ENCODE measurements at places on chromosomes 5 and 9.

DNA sequence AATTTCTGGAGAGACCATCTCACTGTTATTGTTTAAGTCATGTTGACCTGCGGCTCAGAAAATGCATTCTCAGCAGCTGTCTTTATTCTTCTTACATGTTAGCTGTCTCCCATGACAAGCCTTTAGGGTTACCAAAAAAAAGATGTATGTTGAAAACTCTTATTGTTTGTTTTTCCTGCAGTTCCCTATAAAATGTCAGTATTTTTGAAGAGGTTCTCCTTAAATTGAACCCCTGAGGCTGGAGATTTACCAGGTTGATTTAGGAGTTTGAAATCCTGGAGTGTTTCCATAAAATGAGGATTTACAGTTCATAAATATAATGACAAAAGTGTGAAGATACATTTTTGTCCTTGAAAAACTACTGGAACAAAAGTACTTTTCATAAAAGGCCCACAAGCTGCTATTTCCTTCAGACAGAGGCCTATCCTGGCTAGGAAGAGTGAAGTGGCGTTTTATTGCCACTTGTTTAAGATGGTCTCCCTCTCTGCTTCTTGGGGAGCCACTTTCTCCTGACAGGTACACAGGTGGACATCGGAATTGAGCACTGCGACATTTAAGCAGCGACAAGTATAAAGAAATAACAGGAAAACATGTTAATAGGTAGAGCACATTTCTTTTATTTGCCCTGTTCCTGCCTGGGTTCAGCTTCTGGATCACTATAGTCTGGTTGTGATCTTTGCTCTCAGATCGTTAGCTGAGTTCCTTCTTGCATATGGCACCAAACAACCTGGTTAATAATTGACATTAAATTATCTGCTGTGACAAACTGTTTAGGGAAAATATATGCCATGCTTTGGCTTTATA lies 344.8 kb upstream of the RPS23 start:
- no peak for DNase-seq

GRCh38 chr5:54541823-54542783 lies 24.5 kb downstream of the SNX18 start:
- DNase-seq: no peak

DNA sequence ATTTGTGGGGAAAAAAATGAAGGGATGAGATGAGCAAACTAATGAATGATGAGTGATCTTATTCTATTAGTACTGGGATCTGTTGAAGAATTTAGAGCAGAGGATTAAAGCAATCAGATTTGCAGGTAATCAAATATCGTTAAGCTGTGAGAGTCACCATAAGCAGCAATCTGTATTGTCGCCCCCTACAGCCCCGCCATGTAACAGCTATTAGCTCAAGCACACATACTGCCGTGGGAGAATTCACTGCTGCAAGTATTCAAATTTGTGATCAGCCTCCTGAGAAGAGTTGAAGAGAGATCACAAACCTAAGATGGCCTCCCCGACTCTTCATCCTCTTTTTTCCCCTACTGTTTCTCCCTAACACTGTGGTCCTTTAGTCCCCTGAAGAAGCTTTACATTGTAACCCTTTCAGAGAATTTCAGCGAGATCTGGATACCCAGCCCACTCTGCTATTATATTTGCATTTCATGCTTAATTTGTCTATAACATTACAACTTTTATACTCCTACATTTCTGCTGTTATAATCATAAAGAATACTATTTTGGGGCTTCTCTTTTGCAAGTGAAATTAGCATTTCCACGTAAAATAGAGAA lies 28.5 kb upstream of the PHF24 start:
- peak; percentile 0 for DNase-seq

DNA sequence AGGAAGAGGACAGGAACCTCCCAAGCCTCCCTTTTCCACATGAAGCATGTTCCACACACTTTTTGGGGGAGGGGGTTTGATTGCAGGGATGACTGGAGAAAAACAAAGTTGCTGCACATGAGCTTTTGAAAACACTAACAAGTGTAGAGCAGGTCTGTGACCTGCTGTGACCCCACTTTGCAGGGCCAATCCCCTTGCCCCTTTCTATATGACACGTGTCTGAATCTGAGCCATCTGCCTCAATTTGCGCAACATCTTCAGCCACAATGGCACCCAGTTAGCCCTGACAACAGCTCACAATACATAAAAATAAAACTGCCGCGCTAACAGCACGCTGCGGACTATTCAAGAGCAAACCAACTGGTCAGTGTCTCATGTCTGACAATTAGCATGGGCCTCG lies 227.8 kb upstream of the TBCA start:
- DNase-seq: no peak

GRCh38 chr5:86968301-86968753 lies 299.4 kb upstream of the RASA1 start:
- DNase-seq: peak; percentile 27

- no peak for DNase-seq
These were observed 9.3 kb downstream of the HMGXB3 start for GRCh38 chr5:150009671-150010387.

DNA sequence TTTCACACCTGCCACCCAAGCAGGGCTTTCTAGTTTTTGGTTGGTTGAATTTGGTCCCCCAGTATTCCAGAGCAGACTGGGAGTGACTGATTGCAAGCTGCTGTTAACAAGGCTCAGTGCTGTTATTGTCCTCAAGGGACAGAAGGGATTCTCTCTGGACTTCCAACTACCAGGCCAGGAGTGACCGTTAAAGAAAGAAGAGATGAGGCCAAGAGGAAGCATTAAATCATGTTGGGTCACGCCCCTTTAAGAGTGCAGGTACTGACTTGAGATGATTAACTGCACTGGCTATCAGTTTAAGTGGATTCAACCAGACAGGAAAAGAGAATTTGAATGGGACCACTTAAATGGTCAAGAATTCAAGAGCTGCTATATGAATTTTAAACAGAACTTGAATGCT lies 220.8 kb upstream of the PCSK5 start:
- no peak for DNase-seq

DNA sequence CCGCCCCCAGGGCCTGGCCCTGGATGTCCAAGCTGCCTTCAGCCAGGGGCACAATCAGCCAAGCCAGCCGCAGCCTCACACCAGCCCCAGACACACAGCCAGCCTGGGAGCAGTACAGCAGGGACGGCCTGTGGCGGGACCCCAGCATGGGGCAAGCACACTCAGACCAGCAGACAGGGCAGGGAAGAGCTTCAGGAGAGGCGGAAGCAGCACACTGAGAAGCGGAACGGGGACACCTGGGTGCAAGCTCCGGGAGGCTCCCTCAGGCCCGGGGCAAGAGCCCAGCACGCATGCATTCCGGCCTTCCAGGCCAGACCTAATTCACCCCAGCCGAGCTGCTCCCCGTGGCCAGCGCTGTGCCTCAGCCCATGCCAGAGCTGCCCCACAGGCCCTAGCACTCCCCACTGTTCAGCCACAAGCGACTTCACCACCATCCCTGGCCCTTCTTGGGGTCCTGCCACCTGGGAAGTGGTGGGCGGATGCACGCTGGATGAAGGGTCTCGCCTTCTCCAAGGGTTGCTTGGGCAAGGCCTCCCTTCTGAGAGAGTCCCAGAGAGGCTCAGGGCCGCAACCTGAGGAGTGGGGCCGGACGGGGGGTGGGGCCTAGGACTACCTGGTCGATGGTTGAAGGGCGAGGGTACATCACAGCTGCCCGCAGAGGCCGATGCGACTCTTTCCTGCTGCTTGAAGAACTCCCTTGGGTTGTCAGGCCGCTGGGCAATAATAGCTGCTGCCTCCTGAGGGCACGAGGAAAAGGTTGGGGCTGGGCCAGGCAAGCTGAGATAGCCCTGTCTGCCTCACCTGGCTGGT lies 13.4 kb downstream of the DBN1 start:
- no peak for DNase-seq

GRCh38 chr9:38141746-38142591 lies 72.9 kb upstream of the SHB start:
- peak; percentile 30 for DNase-seq

GRCh38 chr9:122294531-122294930 lies 29.8 kb downstream of the MRRF start:
- no peak for DNase-seq

GRCh38 chr9:5459289-5459829 lies 9.0 kb downstream of the CD274 start:
- no peak for DNase-seq

GRCh38 chr9:128001779-128002298 lies 21.1 kb upstream of the EEIG1 start:
- peak; percentile 47 for DNase-seq

DNA sequence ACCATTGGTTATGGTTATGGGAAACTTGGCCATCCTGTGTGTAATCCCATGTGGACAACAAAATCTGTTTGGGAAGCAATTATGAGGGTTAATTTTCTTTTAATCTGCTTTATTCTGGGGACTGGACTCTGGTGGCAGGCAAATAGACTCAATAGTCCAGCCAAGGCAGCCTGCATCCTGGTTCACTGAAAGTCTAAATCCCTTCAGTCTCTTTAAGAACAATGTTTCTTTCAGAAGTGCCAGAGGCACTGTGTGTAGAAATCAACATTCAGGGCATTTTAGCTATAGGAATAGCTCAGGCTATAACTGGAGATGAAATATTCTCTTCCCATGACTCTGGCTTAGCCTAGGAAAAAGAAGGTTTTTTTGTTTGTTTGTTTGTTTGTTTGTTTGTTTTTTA lies 118.0 kb downstream of the SPATA31D1 start:
- DNase-seq: peak; percentile 59

DNA sequence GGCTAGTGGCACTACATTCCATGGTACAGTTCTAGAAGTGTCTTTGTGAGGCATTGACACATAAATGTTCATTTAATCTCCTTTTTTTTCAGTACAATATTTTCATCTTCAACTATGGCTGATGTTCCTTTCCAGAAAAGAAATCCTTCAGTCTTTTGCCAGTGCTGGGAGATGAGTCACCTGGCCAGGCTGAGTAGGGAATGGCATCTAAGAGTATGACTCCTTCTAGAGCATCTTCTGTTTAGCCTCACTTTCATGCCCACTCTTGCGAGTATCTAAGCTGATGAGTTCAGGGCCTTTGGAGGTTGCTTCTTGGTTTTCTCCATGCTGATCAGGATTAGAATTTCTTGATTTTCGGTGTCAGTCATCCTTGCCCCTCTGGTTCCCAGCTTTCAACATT lies 124.4 kb downstream of the SLC28A3 start:
- DNase-seq: no peak

GRCh38 chr5:169173372-169173771 lies 127.6 kb downstream of the SLIT3 start:
- DNase-seq: no peak

GRCh38 chr5:69504036-69504435 lies 11.4 kb downstream of the OCLN start:
- no peak for DNase-seq

- DNase-seq: no peak
These were observed 42.5 kb downstream of the ITGA2 start for GRCh38 chr5:53031695-53032096.

DNA sequence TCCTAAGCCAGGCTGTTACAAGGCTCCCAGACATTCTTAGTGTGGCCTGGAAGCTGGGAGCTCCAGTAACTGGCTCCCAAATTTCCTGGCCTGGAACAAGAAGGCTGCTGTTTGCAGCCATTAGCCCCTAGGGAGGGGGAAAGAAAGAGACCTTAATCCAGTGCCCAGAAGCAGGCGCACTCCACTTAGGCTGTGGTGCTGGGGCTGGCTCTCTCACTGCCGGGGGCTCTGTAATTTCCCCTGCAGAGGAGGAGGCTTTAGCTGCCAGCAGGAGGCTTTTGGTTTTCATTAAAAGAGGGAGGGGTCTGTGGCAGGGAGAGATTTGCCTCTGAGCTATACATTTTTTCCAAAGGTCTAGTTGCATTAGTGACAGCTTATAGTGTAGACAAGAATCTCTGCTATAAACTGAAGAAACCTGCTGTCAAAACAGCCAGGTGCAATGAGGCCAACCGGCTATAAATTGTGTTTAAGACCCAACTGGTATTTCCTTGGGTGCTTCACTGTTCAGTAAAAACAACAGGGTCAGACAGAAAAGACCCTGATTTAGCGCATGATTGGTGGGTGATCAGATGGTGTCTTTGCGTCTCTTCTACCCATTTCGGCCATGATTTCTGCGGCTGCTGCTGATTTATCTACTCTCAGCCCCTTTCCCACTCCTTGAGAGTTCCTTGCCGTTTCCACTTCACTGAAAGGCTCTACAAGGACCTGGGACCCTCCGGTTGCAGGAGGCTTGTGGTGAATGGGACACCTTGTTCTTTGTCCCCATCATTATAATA lies 254.6 kb downstream of the AOPEP start:
- DNase-seq: no peak

GRCh38 chr5:112848116-112848811 lies 12.8 kb upstream of the SRP19 start:
- peak; percentile 37 for DNase-seq

GRCh38 chr5:11719888-11720481 lies 184.3 kb downstream of the CTNND2 start:
- peak; percentile 15 for DNase-seq

DNA sequence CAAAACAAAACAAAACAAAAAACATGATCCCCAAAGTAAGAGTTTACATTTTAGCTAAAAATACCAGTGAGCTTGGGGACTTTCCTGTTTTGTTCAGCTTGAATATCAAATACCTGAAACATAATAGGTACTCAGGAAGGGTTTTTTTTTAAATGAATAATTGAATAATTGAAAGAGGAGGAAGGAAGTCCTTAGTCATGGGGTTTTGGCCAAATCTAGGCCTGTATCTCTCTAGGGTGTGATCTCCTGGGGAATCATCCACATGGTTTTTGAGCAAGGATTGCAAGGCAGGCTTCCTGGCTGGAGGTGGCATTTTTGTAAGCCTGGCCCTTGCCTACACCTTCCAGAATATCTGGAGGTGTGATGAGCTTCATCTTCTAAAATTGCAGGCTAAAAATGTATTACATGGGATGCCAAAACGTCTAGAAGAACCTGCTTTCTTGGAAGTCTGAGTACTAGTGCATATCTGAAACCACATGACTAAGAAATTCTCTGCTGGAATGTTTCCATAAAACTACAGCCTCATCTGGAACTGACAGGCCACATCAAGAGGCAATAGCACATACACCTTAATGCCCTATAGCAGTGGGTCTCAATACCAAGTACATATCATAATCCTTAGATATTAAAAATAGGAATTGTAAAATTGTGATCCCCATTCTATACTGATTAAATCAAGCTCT lies 10.4 kb downstream of the C9 start:
- no peak for DNase-seq

DNA sequence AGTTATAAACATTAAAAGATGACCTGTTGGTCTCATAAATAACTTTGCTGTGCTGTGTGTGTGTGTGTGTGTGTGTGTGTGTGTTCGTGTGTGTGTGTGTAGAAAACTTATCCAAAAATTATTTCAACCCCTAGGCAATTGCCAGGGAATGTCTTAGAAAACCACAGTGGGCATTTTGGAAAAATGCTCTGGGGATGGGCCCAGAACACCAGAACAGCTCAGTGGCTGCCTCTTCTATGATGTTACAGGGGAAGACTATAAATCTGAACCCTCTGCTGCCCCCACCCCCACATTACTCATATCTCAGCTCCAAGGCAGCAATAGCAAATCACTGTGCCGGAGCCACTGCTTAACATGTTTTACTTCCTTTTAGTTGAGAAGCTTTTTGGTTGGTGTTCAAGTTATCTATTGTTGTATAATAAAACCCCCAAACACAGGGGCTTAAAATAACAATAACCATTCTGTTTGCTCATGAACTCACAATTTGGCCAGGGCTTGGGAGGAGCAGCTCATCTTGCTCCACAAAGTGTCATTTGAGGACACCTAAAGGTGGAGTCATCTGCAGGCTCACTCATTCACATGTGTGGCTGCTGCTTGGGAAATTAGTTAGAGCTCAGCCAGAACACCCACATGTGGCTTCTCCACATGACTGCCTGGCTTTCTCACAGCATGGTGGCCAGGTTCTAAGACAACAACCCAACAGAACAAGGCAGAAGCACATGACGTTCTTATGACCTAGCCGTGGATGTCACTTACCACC lies 40.4 kb downstream of the ACTBL2 start:
- DNase-seq: no peak

Data from retinal pigment epithelial cell (primary cell).